Natural killer cell (primary cell): ENCODE measurements at places on chromosomes 7 and 10. TPM values are rescaled to one million over a fixed set of nuclear protein-coding genes. Genes with fewer than 3 reads are reported as not detected.

Gene GARIN1A
- total RNA-seq: 1.1 TPM

Gene CEP41
- total RNA-seq: 14.2 TPM

Gene PIP
- total RNA-seq: not detected

Gene GHITM
- total RNA-seq: 89.3 TPM

Gene AKR1D1
- not detected for total RNA-seq

- peaks cover 10% of the 10 kb centered on the region for H3K4me1 ChIP-seq
- no peak overlapping the region for H3K4me3 ChIP-seq
- DNase-seq: no peak
- no peaks in the 10 kb centered on the region for H3K27me3 ChIP-seq
- H3K36me3 ChIP-seq: peaks cover 19% of the 10 kb centered on the region
Measured at GRCh38 chr10:12022580-12023257, 19.9 kb downstream of the UPF2 start.

DNA sequence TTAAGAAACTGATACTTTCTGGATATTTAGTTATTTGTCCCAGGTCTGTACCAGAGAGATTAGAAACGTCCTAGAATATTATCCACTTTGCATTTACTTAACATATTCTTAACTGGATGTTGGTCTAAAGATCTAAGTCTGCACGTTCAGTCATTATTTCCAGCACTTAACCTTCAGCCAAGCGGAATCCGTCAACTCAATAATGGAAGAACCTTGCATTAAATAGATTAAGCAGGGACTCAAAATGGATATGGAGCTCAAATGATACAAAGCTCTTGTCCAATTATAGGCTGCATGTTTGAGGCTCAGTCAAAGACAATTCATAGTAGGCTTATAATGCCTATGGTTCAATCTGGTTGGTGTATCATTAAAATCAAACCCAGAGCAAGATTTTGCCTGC is 162.9 kb downstream of the SEMA3D start:
- no peaks in the 10 kb centered on the region for H3K4me1 ChIP-seq
- no peaks in the 10 kb centered on the region for H3K27me3 ChIP-seq
- H3K4me3 ChIP-seq: no peak overlapping the region
- H3K27ac ChIP-seq: no peak overlapping the region

GRCh38 chr7:134813663-134814396 is 34.4 kb downstream of the CALD1 start:
- DNase-seq: no peak
- no peaks in the 10 kb centered on the region for H3K36me3 ChIP-seq
- H3K4me1 ChIP-seq: no peaks in the 10 kb centered on the region
- no peak overlapping the region for H3K4me3 ChIP-seq
- H3K27me3 ChIP-seq: no peaks in the 10 kb centered on the region

- no peaks in the 10 kb centered on the region for H3K27me3 ChIP-seq
- H3K4me3 ChIP-seq: no peak overlapping the region
- H3K27ac ChIP-seq: no peak overlapping the region
- H3K4me1 ChIP-seq: no peaks in the 10 kb centered on the region
Measured at GRCh38 chr7:86991093-86991769, 68.2 kb downstream of the ELAPOR2 start.

DNA sequence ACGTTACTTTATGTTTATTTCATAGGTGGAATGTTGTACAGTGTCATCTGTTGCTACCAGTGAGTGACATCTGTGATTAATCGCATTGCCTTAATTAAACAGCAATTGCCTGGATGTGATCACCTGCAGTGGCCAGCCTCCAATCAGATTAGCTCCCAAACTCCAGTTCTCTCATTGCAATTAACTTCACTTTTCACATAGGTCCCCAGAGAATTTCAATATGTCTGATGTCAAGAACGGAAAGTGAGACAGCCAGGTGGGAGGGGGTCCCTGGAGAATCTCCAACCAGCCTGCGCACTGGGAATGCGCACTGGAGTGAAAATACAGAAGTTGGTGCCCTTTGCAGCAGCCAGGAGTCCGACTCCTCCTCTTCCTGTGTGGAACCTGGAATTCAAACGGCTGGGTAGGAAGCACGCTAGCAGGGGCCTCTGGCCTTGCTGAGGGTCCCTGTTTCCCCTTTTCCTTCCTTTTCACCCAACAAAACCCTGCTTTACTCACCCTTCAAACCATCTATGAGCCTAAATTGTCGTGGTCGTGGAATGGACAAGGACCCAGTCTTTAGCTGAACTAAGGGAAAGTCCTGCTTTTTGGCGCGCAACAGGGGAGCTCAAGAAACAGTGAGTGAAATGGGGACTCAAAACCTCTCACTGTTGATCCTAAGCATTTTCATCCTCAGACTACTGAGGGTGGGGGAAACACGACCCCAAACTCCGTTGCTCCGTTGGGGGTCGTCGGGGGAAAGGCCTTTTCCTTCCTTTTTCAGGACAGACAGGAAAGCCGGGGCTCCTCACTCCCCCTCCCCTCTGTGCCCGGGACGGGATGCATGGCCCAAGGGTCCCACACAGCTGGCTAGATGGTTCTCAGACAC is 1355.5 kb upstream of the LRRTM3 start:
- H3K27ac ChIP-seq: no peak overlapping the region
- H3K27me3 ChIP-seq: no peaks in the 10 kb centered on the region
- H3K4me3 ChIP-seq: no peak overlapping the region
- no peak for DNase-seq

DNA sequence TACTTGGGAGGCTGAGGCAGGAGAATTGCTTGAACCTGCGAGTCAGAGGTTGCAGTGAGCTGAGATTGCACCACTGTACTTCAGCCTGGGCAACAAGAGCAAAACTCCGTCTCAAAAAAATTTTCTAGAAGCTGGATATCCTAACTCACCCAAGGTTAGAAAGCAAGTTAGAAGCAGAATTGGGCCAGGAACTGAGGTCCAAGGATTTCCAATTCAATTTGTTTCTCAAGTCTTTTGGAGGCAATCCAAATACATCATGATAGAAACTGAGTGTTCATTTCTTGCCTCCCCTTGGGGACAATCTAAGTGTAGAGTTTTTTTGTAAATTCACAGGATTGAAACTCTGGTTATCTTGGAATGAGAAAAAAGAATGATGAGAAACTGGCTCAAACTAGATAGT is 45.5 kb downstream of the LAMB1 start:
- H3K27ac ChIP-seq: no peak overlapping the region
- no peaks in the 10 kb centered on the region for H3K4me1 ChIP-seq
- no peak for DNase-seq
- no peak overlapping the region for H3K4me3 ChIP-seq

GRCh38 chr10:30557884-30558283 is 71.7 kb downstream of the LYZL2 start:
- DNase-seq: no peak
- H3K36me3 ChIP-seq: no peaks in the 10 kb centered on the region
- H3K4me3 ChIP-seq: no peak overlapping the region
- H3K4me1 ChIP-seq: no peaks in the 10 kb centered on the region
- no peak overlapping the region for H3K27ac ChIP-seq
- H3K27me3 ChIP-seq: no peaks in the 10 kb centered on the region

DNA sequence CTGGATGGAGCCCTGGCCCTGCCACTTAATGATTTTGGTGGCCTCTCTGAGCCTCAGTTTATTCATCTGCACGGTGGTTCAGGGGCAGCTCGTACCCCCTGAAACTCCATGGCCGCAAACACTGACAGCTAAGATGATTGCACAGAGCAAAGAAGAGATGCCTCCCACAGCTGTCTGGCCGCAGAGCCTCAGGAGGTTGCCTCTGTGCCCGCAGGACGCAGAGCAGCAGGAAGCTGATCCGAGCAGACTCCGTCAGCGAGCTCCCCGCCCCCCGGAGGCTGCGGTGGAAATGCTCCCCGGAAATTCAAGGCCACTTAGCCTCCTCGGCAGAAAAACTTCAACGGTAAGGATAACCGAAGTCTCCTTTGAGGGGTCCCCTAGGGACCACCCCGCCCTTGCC is 30.2 kb upstream of the C10orf53 start:
- H3K4me1 ChIP-seq: peaks cover 1% of the 10 kb centered on the region
- H3K4me3 ChIP-seq: no peak overlapping the region
- DNase-seq: no peak
- H3K27ac ChIP-seq: no peak overlapping the region
- H3K27me3 ChIP-seq: peaks cover under 1% of the 10 kb centered on the region

- H3K36me3 ChIP-seq: peaks cover 2% of the 10 kb centered on the region
- no peak overlapping the region for H3K27ac ChIP-seq
- no peak overlapping the region for H3K4me3 ChIP-seq
- no peaks in the 10 kb centered on the region for H3K27me3 ChIP-seq
- no peak for DNase-seq
Measured at GRCh38 chr10:28326516-28327490, 23.9 kb upstream of the MPP7 start.
